ENCODE measurements at places on chromosomes 5 and 9.
A peak's percentile ranks its signal among the peaks of the same experiment; 100 is the strongest.

GRCh38 chr9:109452761-109453160 is 45.3 kb downstream of the PTPN3 start:
- DNase-seq, result no peak

DNA sequence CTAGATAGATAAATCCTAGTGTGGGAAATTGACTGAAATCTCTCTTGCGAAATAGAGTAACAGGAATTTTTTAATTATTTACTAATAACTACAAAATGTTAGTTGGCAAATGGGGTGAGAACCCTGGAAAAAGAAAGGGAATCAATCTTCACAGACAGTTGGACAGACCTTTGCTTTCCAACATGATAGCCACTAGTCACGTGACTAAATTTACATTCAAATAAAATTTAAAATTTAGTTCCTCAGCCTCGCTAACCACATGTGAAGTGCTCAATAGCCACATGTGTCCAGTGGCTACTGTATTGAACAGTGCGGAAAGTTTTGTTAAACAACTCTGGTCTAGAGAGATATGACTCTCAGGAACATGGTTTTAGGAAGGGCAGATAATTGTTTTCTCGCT is 289.9 kb upstream of the RASA1 start:
- DNase-seq, result no peak

- DNase-seq, result peak; percentile 57
Measured at GRCh38 chr9:117073539-117074341, 341.1 kb downstream of the ASTN2 start.

- DNase-seq, result no peak
Measured at GRCh38 chr9:86893811-86894490, 53.4 kb downstream of the GAS1 start.

DNA sequence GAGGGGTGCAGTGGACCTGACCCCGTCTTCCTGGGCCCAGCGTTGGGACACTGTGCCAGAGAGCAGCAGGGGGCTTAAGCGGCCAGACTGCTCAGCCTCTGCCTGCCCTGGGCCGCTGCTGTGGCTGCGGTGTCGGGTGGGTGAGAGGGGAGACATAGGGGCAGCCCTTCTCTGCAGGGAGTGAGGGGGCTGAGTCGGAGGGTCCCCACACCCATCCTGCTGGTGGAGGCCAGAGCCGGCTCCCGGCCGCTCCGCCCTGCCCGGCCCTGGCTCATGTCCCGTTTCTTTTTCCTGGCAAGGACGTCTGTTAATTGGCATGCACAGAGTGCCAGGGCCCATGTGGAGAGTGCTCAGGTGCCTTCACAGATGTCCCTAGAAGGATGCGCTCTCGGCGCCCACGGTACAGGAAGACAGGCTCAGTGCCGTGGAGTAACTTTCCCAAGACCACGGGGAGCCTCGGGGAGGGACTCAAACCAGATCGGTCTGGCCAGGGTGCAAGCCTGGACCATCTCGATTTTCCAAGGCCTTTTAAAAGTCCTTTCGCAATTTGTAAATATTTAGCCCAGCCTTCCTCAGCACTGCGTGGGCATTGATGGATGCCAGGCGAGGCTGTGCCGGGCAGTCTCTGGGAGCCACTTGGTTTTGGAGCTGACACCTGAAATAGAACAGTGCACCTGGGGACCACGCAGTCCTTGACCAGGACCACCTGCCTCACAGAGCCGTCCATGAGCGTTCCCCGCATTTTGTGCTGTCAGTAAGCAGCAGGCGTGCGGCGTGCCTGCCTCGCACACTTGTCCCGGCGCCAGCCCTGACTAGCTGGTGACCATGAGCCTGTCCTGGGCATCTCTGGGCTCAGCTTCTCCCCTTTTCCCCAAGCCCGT is 60.9 kb downstream of the RXRA start:
- no peak for DNase-seq

All from hepatocyte (in vitro differentiated cells).